GM12864 (cell line): ENCODE measurements at places on chromosomes 5 and 9.

DNA sequence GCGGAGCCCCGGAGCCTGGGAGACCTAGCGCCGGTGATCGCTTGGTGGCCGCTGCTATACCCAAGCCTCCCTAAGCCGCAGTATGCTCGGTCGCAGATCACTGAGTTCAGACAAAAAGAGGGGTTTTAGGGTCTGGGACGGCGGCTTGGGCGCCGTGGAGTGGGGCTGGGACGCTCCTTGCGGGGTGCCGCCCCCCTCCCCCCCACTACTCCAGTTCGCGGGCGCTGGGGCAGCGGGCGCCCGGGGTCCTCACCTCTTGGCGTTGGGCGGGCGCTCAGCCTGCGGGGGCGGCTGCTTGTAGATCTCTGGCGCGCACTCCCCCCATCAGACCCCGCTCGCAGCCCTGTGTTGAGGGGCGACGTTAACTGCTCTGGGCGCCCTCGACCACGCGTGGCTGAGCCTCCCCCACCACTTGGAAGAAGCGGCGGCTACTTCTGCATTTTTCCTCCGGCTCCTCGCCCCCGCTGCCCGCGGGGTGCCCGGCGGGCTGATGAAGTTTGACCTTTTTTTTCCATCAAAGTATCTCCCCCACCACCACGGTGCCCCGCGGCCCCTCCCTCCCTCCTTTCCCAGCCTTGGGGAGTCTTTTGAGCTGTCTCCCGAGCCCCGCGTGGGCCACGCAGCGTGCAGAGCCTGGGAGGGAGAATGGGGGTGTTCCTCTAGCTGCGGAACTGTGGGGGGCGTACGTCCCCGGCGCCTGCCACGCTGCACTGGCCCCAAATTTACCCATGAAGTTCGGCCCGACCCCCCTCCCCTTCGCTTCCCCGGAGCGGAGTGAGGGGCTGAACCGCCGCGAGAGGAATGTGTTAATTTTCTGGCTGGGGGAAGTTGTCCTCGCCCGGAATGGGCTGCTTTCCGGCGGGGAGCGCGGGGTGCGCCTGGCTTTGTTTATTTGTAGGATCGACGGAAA is 1.2 kb downstream of the CXXC5 start:
- no peak for DNase-seq

- DNase-seq: no peak
These were observed 305.2 kb downstream of the EFNA5 start for GRCh38 chr5:107365320-107366109.

GRCh38 chr9:87570000-87570908 is 72.6 kb downstream of the DAPK1 start:
- DNase-seq: no peak

DNA sequence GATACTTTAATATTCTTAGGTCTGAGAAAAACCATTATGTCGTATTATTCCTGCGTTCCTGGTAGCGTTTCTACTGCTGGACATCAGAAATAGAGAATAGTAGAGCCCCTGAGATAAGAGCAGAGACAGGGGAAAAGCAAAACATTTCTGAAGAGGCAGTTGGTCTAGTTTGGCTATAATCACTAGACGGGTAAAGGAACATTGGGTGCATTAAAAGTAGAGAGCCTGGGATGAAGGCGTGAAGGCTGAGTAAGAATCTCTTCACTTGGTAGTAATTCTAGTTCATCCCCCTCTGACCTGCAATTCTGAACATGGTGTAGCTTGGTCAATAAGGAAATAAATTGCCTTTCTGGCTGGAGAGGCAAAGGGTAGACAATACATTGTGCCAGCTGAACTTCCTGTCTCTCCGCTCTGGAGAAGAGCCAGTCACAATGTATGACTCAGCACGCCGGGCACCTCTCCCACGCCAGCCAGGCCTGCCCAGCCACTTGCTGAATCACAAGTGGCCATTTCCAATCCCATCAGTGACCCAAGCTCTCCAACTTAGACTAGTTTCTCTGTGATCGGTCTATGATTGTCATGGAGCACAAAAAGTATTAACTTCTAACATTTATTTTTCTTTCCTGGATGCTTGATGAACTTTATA is 75.4 kb downstream of the STK32A start:
- DNase-seq: no peak

DNA sequence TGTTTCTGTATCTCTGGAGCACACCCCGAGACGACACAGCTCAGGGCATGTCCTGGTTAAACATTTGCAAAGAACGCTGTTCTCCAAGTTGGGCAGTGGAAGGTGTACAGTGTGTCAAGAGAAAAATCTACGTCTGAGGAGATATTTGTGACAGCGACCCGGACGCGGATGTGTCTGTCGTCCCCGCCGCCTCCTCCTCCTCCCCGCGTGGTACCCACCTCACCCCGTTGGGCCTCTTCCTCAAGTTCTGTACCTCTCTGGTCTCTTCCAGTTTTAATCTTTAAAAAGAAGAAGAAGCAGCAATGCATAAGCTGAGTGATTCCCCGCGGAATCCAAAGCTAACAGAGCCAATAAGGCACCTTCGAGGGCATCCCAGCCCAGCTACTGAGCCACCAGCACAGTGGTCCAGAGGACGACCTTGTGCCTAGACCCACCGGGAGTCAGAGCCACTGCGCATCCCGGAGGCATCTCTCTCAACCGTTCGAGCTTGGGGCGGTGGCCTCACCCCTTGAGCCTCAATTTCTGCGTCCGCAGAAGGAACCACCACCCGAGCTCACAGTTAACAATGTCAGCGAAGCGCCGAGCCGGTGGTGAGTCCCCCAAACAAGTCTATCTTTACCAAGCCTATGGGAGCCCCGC is 467 bp downstream of the C9orf78 start:
- DNase-seq: no peak

- no peak for DNase-seq
These were observed 6.5 kb upstream of the OXCT1 start for GRCh38 chr5:41876678-41877077.

- no peak for DNase-seq
These were observed 52.0 kb downstream of the FYB1 start for GRCh38 chr5:39167141-39167971.

DNA sequence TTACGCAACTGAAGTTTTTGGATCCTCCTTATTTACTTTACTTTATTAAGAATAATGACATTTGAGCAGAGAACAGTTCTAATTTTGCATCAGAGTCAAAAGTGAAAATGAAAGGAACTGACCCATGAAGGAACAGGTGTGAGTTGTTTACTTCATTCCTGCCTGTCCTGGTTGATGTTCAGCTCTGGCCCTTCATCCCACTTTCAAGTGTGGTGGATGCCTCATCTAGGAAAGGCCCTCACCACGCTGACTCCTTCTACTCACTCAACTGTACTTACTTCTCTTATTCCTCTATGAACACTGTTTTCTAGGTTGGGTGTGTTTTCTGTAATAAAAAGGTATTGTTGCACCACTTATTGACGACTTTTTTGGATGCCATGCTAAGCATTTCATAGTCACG is 61.8 kb upstream of the PLEKHG4B start:
- DNase-seq: no peak
